Heart right ventricle (tissue), 16 donors: ENCODE measurements at places on chromosomes 13 and 19.
A peak's percentile ranks its signal among the peaks of the same experiment; 100 is the strongest.

- DNase-seq: no peak
These were observed 62.0 kb downstream of the ABCC4 start for GRCh38 chr13:95239283-95239682.

- peak; percentile 49 for DNase-seq
These were observed 70.0 kb downstream of the INSR start for GRCh38 chr19:7224209-7224686.

DNA sequence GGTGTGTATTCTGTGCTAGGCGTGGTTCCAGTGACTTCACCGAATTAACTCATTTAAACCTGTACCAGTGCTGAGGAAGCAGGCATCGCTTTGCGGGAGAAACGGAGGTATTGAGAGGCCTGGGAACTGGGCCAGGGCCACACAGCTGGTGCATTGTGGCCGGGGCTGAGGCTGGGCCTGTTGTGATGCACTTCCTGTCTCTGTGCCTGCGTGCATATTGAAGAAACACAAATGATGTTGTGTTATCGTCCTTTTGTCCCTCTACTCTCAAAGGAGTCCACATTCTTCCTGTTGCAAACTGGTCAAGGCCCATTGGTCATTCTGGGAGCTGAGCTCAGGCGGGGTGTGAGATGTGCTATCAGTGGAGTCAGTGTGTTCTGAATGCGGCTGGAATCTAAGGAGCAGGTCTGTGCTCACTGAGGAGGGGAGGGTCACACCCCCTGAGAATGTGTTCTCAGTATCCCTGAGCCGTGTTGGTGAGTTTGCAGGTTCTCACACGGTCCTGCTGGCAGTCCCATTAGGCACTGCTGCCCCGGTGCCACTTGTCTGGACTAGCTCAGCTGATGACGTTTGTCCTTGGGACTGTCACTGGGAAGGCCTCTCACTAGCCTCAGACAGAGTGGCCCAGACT is 62.1 kb downstream of the ARHGEF7 start:
- peak; percentile 77 for DNase-seq

DNA sequence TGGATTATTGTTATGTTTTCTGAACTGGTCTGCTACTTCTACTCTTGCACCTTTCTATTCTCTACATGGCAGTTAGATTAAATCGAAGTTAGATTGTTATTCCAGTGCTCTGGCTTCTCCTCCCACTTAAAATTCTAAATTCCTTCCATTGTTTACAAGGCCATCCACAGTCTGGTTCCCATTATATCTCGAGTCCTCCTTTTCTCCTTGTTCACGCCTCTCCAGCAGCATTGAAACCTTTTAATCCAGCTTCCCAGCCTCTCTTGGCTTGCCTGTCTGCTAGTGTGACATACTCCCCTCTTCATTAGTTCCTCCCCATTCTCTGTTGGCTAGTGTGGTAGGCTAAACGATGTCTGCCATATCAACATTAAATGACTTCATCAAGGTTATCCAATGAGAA is 54.5 kb downstream of the DNAJC15 start:
- DNase-seq: no peak

DNA sequence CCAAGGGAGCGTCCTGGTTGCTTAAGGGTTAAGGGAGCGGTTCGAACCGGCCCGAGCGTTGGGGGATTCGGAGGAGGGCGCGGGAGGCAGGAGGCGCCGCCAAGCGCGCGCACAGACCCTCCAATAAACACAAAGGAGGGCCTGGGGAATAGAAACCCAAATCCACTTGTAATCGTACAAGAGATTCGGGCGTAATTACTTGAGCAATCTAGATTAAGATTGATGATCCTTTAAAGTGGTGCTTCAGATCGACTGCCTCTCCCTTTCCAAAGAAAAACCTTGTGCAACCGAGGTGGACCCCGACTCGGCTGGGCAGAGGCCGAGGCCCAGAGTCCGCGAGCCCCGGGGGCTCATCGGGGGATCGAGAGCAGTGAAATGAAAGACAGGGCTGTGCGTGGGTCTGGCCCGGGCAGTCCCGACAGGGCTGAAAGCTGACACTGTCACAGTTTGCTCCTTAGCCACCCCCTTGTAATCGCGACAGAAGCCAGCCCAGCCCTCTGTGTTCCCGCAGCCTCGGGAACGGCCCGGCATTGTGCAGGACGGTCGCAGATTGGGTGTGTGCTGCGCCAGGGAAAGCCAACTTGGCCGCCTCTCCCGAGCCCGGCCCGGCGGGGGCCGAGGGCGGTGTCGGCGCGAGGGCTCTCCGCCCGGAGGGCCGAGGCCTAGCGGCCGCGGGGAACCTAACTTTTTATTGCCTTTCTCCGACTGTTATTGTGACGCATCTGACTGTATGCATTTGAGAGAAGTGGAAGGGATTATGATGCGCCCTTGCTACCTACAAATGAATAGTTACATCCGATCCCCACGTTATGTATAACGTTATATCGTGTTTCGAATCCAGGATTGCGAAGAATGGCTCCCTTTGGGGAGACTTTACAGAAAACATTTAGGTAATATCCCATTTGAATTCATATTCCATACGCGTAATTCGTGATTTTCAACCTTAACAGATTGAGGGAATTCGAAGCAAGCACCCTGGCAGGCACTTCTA is 5.5 kb downstream of the MAB21L1 start:
- DNase-seq: peak; percentile 29

DNA sequence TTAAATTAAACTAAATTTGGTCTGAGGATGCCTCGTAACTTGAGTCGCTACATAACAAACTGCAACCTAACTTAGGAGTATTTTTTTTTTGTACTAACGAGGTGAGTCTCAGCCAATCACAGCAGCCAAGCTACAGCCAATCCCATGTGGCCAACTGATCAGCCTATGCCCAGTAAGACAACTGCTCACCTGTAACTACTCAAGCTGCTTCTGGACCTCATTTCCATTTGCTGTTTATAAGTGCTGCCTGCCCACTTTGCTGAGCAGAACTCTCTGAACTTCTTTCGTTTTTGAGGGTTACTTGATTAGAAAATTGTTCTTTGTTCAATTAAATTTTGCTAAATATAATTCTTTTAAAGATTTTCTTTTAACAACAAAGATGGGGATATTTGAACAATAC is 3.8 kb downstream of the CPB2 start:
- no peak for DNase-seq

- DNase-seq: no peak
These were observed 618.4 kb upstream of the SLITRK5 start for GRCh38 chr13:87052731-87053130.

DNA sequence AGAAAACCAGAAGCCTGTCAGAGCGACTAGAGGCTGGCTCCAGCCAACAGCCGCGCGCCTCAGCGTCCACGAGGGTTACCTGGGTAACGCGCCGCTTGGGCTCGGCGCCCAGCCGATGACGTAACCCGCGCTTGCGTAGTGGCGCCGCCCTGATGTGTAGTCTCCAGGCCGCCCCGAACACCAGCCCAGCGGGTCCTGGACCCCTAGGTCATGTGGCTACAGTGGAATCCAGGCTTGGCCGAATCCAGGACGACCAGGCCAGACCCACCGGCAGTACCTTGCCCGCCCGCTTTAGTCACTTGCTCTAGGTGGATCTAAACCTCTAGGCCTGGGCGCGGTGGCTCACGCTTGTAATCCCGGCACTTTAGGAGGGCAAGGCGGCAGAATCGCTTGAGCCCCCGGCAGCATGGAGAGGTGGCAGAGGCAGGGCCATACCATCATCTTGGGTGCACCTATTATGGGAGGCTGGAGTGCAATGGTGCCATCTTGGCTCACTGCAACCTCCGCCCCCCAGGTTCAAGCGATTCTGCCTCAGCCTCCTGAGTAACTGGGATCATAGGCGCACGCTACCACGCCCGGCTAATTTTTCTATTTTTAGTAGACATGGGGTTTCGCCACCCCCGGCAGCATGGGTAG is 7.2 kb upstream of the ZNF606 start:
- DNase-seq: peak; percentile 90

- no peak for DNase-seq
These were observed 478.4 kb downstream of the FOXO1 start for GRCh38 chr13:40187841-40188591.

DNA sequence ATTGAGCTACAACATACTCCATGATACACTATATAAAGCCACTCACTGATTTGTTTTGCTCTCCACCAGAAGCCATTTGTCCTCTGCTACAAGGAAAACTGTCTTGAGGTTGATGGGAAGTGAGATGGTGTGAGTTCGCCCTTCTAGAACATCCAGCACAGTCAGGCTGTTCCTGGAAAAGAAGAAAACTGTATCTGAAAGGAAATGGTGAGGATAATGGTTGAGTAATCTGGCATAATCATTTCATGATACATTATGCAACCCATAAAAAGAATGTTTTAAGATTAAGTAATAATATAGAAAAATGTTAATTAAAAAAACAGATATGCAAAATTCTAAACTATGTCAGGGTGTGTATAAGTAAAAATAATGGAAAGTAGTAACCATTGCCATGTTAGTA is 233.9 kb downstream of the RGCC start:
- no peak for DNase-seq

DNA sequence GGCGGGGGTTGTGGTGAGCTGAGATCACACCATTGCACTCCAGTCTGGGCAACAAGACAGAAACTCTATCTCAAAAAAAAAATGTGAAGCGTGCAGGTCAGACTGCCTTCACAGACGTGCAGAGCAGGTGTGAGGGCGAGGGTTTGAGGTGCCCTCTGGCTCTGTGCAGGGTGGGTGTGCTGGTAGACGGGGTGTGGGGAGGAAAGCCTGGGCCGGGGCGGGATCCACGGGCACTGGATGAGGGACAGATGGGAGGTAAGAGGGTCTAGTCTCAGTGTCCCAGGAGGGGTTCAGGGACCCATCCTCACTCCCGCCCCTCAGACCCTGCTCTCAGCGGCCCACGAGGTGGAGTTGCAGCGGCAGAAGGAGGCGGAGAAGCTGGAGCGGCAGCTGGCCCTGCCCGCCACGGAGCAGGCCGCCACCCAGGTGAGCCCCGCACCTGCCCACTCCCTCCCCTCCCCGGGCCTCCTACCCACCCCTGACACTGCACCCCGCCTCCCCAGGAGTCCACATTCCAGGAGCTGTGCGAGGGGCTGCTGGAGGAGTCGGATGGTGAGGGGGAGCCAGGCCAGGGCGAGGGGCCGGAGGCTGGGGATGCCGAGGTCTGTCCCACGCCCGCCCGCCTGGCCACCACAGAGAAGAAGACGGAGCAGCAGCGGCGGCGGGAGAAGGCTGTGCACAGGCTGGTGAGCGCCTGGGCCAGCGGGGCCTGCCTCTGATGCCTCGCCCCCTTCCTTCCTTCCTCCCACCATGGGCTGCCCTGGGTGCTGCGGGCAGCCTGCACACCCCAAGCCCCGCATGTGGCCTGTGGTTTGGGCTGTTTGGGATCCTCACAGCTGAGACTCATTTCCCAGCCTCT is 9.1 kb downstream of the NOP53 start:
- no peak for DNase-seq

GRCh38 chr13:107329991-107330390 is 762.1 kb upstream of the ARGLU1 start:
- no peak for DNase-seq

DNA sequence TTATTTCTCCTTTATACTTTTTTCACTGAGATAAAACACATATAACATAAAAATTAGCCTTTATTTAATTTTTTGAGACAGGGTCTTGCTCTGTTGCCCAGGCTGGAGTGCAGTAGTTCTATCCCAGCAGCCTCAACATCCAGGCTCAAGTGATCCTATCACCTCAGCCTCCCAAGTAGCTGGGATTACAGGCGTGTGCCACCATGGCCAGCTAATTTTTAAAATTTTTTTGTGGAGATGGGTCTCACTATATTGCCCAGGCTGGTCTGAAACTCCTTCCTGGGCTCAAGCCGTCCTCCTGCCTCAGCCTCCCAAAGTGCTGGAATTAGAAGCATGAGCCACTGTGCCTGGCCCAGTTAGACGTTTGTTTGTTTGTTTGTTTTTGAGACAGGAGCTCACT is 28.4 kb downstream of the CRTC1 start:
- no peak for DNase-seq

DNA sequence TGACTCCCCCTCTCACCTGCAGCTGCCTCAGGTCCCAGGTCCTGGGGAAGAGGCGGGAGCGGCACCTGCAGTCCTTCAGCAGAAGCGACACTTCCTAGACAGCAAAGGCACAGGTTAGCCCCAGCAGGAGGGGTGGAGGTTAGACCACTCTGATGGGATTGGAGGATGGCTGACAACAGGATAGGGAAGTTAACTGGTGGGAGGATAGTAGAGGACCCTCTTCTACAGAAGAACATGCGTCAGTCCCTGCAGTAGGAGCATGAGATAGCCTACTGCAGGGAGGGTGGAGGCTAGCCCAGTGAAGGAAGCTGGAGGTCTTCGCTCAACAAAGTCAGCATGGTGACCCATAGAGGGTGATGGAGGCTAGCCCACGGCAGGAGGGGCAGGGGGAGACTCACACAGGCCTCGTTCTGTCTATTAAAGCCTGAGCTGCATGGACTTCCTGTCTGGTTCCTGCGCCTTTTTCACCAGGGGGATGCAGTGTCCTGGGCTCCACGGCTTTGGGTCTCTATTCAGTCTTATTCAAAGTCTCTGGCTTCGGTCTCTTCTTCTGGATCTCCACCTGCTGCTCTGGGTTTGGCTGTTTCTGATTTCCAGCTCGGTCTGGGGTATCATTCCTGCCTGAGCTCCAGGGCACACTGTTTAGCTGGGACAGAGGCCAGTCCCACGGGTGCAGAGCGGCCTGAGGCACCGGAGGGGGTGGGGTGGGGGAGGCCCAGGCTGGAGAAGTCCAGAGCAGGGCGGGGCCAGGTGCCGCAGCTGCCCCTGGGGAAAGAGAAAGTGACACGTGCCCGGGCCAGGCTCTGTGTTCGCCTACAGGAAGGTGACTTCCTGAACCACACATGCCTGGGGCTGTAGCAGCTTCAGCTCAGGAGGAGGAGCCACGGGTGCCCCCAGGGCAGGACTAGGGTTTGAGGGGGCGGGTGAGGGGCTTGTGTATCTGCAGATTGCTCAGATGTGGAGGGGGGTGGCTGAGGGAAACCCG is 7.3 kb downstream of the IFNL3 start:
- no peak for DNase-seq

- DNase-seq: no peak
These were observed 1.3 kb upstream of the SPIB start for GRCh38 chr19:50417111-50418081.

DNA sequence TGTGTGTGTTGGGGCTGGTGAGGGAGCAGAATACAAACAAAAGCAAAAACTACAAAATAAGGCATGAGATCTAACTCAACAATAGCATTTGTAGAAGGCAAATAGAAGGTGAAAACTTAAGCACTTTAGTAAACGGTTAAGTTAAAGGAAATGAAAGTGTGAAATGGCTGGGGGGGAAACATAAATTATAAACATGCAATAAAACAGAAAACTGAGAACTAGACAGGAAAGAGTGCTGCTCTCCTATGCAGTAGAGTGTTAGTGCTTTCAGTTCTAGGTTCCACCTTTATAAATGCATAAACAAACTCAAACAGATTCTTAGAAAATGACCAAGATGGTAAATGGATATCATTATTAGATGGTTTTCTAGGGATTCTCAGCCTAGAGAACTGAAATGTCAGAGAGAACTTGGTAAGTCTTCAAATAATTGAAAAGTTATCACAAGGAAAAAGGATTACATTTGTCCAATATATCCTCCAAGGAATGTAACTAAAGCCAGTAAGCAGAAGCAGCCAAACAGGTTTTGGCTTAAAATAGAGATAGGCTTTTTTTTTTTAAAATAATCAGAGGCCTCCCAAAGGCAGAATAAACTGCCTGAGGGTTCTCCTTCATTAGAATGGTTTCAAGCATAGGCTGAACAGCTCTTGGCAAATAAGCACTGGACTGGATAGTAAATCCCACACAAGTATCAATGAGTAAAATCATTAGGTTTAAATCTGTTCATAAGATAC is 23.3 kb downstream of the RBM26 start:
- DNase-seq: no peak

- no peak for DNase-seq
These were observed 28.9 kb downstream of the TDRD12 start for GRCh38 chr19:32748497-32748896.

- no peak for DNase-seq
These were observed 249.3 kb downstream of the UQCRFS1 start for GRCh38 chr19:28963486-28964250.
